ACHN (cell line): ENCODE measurements at places on chromosomes 11 and 22.

GRCh38 chr11:46413760-46414465 lies 22.3 kb upstream of the CHRM4 start:
- no peak for DNase-seq

DNA sequence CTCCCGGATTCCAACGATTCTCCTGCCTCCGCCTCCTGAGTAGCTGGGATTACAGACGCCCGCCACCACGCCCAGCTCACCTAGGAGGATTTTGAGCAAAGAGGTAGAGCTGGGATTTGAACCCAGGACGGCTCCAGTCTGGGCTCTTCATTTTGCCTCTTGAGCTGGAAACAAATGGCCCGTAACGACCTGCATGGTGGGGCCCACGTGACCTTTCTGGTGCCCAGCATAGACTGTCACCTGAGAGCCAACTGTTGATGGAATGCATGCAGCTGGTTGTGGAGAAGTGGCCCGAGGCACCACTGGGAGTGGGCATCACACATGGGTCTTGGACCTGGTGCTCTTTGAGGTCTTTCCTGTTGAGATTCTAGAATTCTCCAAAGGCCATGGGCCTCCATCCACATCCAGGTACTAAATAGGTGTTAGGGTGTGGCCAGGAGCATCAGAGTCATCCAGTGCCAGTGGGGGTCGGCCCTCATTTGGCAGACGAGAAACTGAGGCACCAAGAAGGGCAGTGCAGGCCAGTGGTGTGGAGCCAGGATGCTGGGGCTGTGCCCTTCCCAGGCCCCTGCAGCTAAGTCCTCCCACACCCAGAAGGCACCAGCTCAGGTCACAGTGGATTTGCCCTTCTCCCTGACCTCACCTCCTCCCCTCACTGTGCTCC lies 3.9 kb downstream of the ATF4 start:
- DNase-seq: no peak

GRCh38 chr11:99260696-99261095 lies 239.9 kb downstream of the CNTN5 start:
- DNase-seq: no peak

DNA sequence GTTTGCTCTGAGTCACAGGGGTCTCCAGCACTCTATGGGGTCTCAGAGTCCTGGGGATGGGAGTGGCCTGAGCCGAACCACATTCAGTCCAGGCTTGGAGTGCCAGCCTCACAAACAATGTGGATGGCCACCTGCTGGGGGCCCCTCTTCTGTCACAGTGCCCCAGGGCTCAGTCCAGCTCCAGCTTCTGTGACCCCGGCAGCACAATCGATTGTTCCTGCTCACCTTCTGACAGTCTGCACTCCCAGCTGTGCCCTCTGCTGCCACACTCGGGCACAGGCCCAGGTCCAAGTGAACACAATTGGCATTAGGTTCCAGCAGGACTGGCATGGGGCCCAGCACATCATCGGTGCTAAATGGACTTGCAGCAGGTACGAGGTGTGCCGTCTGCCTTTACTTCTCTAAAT lies 84.8 kb downstream of the TP53I11 start:
- no peak for DNase-seq

GRCh38 chr11:5351208-5351607 lies at the start of gene OR51B6:
Gene OR51B6, plus strand, starts transcription at chr11:5351508. Its CDS starts 0 bp downstream, at chr11:5351508.
- DNase-seq: no peak

DNA sequence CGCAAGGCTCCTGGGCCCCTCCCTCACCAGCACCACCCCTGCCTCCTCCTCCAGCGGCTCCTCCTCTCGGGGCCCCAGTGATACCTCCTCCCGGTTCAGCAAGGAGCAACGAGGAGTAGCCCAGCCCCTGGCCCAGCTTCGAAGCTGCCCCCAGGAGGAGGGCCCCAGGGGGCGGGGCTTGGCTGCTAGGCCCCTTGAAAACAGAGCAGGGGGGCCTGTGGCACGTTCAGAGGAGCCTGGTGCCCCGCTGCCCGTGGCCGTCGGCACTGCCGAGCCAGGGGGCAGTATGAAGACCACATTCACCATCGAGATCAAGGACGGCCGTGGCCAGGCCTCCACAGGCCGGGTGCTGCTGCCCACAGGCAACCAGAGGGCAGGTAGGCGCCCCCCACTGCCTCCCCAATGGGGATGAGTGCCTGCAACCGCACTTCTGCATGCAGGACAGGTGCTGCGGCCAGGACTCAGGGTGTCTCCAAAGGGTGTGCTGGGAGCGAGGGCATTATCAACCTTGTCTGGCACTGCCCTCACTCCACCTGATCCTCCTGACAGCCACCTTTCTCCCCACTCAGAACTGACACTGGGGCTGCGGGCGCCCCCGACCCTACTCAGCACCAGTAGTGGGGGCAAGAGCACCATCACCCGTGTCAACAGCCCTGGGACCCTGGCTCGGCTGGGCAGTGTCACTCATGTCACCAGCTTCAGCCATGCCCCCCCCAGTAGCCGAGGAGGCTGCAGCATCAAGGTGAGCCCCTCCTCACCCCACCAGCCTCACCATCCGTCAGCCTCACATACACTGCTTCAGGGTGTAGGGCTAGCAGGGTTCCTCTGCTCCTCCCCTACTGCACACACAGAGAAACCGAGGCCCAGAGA lies 10.2 kb downstream of the SMTN start:
- no peak for DNase-seq

DNA sequence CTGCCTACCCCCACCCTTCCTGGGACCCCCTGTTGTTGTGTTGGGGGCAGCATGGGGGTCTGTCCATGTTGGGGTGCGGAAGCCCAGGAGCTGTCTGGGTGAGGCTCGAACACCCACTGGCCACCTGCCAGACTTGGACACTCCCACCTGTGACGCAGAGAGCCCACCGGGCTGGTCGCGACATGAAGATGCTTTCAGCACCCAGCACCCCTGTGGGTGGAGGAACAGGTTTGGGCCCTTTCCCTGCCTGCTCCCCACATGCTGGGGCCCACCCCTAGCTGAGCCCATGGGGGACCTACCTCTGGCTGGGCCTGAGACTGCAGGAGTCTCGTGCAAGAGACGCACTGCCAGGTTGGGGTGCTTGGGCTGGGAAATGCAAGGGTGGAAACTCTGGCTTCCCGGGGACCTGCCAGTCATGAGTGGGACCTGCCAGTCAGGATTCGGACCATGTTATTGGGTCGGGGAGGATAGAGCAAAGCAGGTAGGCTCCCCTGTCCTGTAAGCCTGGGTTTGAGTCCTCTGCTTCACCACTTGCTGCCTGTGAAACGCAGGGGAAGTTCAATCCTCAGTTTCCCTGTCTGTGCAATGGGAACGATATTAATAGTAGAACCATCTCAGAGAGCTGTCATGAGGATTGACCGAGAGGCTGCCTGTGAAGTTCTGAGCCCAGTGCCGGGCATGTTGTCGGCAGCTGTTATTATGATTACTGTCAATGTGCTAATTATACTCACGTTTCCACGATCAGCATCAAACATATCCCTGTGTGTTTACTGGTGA lies 24.1 kb downstream of the KIAA1671 start:
- no peak for DNase-seq

DNA sequence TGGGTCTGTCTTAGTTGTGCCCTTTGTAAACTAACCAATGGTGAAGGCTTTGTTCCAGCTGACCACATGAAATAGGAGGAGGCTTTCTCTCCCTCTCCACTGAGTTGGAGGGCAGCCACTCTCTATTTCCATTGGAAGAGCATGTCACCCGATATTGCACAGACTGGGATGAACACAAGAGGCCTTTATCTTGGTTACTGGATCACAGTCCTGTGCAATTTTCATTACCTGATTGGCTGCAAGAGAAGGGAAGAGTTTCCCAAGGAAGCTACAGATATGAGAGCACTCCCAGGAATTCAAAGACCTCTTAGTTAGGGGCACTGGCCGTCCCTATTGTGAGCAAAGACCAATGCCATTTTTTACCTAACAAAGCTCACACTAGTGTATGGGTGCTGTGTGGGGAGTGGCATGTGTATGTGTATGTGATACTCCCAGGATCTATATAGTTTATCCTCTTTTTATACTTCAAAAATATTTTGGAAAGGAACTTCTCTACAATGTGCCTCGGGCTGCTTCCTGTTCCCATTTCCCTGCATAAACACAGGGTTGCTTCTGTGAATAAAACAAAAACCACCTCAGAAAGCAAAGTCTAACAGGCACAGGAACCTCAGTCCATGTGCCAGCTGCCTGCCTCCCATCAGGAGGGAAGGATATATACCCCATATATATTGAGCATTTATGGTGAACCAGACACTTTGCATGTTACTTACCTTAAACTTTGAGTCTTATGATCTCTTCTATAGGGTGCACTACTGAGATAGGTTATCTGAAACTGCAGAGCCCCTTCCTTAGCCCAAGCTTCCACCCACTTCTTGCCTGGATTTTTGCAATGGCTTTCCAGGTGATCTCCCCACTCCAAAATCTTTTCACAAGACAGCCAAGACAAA lies 126.5 kb downstream of the RASSF10 start:
- DNase-seq: no peak

DNA sequence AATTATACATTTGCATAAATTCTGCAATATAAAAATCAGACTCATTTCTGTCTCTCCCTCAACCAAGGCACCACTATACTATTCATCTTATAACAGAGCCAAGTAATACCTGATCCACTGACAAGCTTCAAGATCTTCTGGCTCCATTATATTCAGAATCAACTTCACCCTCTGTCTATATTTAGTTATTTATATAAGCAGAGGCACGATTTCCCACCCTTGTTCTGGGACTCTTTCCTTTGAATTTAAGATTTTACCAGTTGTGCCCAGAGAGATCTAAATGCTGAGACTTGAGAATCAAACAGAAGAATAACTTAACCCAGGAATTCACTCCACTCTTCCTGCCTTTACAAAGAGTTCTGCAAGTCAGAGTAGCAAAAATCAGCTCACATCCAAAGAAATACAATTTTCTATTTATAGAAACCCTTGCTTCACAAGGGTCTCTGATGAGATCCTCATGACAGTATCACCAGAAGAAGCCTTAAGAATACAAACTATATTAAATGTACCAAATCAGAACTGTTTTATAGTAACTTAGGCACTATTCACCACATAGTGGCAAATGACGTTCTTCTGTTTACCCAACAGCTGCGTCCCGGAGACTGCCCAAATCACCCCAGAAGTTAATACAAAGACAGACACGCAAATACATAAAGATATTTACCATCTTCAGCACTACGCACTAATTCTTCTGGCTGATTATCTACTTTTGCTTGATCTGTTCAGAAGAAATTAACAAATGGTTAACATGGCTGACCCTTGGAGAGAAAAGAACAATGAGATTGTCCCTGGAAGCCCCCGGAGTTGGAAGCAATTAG lies 32.3 kb upstream of the CCDC89 start:
- no peak for DNase-seq

DNA sequence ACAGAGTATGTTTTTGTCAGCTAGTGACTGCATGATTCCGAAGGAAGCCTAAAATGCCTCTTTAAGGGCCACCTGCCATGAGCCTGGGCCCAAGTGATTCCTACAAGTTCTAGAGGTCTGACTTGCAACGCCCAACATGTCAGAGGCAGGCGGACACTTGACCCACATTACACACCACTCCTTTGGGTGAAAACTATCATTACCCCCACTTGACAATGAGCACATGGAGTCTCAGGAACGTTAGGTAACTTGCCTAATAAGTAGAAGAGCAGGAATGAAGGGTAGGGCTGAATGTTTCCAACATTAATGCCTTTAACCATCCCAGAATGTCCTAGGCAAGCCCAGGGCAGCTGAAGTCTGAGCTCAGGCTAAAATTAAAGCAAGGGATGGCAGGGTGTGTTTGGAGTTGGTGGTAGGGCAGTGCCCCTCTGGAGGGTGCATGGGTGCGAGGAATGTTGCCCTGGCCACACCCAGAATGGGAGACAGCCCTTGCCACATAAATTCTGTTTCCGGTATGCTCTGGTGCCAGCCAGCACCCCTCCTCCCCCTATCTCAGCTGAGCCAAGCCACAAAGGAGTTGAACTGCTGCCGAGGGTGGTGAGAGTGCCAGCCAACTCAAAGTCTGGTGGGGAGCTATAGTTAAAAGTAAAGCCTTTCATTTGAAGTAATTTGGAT lies 2.5 kb downstream of the PLAAT2 start:
- DNase-seq: peak; percentile 22
